ENCODE measurements at places on chromosomes 13 and 19. TPM values are rescaled to one million over a fixed set of nuclear protein-coding genes. Genes with fewer than 3 reads are reported as not detected.

GRCh38 chr13:32253911-32254399, 61.2 kb downstream of the ZAR1L start:
- DNase-seq, result no peak

DNA sequence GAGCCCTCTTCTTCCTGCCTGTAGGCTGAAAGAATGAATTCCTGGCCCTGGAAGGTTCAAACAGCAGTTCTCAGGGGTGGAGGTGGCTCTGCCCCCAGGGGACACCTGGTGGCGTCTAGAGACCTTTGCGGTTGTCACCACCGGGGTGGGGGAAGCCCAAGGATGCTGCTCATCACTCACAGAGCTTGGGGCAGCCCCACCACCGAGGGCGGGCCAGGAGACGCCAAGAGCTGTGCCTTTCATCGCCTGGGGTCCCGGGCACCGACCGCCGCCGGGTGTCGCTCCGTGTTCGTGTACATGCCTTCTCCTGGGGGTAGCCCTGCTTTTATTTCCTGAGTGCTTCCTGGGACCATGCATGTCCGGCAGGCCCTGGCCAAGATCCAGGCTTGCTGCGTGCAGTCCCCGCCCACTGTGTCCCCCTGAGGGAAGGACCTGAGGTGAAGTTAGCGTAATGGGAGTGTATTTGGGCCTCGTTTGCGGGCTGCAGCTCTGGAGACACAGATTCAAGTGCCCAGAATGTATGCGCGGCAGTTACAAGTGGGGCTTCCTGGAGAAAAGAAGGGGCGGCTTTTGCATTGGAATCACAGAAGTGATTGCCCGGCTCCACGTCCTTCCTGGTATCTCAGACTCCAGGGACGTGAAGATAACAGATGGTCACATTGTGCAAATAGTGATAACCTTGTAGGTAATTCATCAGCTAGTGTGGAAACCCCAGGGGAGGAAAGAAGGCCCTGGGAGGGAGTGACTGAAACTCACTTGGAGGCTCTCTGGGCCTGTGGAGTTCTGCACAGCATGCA, 7.8 kb downstream of the DOT1L start:
- peak; percentile 24 for DNase-seq

GRCh38 chr13:24152292-24153214, 8.0 kb upstream of the SPATA13 start:
- DNase-seq, result no peak

DNA sequence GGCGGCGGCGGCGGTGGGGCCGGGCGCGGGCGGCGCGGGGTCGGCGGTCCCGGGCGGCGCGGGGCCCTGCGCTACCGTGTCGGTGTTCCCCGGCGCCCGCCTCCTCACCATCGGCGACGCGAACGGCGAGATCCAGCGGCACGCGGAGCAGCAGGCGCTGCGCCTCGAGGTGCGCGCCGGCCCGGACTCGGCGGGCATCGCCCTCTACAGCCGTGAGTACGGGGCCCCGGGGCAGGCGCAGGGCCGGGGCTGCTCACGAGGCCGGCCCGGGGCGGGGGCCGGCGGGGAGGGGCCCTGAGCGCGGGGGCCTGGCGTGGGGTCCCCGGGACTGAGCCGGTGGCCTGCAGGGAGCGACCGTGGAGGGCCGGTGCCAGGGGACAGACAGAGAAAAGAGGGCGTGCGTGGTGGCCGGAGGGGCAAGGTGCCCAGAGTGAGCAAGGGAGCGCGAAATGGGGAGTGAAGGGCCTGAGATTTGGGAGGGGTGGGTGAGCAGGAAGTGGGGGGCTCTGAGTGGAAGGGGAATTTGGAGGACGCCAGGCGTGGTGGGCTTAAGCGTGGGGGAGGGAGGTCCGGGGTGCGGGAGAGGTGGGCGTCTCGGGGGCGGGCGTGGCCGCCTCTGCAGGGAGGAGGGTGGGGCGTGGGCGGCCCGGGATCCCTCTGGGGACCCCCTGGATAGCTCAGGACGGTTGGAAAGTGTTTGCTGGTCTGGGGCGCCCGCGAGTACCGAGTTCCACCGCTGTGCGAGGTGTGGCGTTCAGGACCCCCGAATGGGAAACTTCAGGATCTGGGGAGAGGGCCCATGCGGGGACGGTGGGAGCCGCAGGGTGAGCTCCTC, 575 bp downstream of the CARM1 start:
- no peak for DNase-seq

DNA sequence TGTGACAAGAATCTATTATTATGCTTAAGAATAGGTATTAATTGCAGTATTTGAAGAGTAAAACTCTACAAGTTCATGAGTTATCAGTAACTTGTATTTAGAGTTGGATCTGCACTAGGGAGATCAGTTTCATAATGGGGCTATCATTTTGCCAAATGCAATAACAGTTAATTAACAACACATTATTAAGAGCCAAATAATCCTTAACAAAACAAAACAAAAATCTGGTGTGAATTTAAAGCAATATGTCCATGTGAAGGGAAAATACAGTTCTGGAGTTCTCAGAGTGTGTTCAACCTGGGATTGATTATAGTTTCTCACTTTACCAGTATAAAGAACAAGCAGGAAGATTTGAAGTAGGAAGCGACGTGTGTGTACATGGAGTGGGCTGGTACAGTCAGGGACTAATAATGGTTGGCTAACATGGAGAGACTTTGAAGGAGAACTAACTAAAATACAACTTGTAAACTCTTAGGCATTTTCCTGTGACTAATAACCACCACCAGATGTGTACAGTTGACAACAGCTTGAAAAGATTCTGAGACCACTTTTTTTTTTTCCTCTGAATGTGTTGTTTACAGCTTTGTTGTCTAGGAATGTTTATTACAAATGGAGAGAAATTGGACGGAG, 58.5 kb downstream of the POSTN start:
- DNase-seq, result no peak

DNA sequence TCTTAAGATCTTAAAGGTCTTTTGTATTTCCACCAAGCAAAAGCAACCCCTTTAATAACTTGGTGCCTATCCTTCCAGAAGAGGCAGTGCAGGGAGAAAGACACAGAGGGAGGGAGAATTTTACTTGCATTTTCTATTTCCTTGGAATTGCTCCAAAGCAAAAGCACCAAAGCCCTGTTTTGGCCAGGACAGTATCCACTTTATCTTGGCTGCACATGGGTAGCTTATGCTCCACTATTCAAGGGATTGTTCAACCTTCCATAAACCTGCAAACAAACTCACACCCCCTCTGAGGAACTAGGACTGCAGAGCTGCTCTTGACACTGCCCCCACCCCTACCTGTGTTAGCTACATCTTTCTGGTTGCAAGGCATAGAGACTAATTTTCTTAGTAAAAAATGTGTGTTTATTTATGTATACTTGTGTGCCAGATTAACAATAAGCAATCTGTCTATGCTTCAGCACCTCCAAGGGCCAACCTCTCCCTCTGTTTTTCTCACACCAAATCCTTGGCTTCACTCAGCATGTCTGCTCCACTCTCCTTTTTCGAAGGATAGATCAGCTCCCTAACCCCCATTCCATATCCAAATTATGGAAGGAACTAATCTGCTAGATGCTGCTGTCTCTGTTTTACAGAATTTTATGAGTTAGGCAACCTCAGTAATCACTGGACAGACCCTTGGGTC, 68.1 kb upstream of the KLF12 start:
- no peak for DNase-seq

DNA sequence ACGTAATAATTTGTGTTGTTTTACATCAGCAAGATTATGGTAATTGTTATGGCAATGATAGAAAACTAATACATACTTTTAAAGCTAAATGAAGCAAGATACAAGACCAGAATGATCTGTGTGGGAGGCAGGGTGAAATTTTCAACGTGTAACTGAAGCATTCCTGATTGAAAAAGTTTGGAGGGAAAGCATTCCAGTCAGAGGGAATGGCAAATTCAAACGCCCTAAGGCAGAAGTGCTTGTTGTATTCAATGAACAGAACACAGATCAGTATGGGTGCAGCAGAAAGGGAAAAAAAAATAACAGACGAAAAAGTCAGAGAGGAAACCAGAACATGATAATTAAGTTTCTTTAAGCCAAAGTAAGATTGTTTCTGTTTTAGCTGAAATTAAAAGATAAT, 928.5 kb upstream of the SLITRK1 start:
- DNase-seq, result no peak

GRCh38 chr19:40688987-40689338, 1.5 kb downstream of the NUMBL start:
- no peak for DNase-seq

DNA sequence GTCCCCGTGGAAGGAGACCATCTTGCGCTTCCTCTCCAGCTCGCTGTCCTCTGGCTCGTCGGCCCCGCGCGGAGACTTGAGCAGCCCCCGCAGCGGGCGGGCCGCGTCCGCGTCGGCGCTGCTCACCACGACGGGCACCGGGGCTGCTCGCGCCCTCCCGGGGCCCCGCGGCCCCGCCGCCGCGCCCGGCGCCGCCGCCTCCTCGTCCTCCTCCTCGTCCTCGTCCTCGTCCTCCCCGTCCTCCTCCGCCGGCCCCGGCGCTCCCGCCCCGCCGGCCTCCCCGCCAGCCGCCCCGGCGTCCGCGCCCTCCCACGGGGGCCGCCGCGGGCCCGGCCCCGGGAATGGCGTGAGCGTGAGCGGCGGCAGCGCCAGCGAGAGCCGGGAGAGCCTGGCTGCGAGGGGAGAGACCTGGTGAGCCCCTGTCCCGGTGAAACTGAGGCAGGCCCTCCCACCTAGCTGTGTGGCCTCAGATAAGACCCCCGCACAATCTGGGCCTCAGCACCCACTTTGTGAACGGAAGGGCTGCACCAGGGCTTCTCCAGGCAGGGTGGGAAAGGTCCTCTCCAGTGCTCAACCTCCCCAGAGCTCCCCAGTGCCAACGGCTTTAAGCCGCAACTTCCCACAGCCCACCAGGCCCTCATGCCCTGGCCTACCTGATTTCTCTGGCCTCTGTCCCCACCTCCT, 17.8 kb downstream of the LMTK3 start:
- DNase-seq, result no peak

DNA sequence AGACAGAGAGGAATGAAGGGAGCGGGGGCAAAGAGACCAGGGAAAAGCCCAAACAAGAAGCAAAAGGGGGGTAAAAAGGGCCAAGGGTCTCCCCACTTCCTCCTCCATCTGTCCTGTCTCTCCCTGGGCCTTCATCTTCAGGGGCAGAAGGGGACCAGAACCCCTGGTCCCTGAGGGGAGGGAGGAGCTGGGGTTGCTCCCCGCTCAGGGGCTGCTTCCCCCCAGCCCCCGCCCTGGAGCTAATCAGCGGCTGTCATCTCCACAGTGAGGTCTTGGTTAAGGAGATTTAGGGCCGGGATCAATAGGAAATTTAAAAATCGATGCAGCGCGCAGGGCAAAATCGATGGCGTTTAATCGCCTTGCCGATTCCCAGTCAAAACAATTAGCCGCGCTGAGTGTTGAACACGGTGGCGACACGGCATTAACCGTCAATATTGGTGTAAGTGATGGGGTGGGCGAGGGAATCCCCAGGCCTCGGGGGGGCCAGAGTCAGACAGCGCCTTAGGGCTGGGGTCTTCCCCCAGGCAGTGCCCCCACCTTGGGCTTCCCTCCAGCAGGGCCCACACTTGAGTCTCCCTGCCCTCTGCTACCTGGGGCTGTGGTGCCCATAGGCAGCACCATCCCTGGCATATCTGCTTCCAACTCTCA, 29.5 kb upstream of the POU2F2 start:
- DNase-seq, result no peak

DNA sequence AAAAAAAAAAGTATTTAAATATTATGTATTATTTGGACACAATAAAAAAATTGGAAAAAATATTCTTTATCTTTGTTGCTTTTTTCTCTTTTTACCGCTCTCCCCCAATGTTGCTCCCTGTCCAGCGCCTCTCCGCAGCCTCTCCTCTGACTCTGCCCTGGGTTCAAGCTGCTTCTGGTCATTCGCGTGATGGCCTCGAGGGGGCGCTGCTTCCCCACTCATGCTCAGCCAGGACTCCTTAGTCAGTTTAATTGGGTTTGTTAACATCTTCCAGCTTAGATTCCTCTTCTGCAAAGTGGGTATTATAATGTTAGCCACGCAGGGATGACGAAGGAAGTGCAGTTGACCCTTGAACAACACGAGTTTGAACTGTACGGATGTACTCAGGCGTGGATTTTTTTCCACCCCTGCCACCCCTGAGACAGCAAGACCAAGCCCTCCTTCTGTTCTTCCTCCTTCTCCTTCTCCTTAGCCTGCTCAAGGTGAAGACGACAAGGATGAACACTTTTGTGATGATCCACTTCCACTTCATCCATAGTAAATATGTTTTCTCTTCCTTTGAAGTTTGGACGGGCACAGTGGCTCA, 4.9 kb upstream of the NWD1 start:
- peak; percentile 17 for DNase-seq

DNA sequence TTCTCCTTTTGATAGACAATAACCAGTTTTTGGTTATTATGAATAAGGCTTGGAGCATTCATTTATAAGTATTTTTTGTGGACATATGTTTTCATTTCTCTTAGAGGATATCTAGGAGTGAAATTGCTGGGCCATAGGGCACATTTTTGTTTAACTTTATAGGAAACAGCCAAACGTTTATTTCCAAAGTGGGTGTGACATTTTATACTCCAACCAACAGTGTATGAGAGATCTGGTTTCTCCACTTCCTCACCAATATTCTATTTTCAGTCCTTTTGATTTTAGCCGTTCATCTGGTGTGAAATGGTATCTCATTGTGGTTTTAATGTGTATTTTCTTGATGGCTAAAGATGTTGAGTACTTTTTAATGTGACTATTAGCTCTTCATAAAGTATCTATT, 21.9 kb downstream of the TDRD3 start:
- DNase-seq, result no peak

DNA sequence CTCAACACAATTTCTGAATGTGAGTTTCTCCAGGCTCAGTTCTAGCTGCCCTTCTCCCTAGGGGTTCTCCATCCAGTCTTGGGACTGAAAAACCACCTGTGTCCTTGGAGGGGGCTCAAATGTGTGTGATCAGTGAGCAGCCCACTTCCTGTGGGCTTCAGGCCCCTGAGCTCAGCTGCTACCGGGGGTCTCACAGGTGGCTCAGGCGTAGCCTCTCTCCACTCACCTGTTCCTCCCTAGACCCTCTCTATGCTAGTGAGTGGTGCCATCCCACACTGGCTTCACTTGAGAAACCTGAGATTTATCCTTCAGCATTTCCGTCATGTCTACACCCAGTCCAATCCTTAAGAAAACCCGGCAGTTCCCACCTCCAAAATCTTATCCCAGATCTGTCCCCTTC, 39.8 kb upstream of the GPI start:
- DNase-seq, result no peak

DNA sequence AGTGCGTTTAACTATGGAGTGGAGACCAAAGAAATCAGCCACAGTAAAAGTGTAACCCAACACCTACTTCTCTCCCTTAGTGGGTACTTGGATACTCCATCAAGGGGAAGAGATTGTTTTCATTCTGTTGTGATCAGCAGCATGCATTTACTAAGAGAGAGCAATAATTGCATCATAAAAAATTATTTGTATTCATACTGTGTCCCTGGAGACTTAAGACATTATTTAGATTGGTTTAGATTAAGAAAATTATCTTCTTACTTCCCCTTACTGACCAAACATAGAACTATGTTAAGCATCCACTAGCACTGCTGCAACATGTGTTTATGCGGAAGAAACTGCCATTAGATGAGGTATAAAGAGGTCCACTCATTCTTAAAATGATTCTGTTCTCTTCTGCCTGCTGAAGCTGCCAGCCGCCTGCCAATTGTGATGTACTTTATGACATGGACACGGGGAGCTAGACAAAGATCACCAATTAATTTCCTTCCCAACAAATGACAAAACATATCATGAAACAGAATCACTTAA, 738.5 kb downstream of the DIAPH3 start:
- DNase-seq, result no peak

- DNase-seq, result no peak
Measured at GRCh38 chr19:43768273-43769050, 12.3 kb downstream of the KCNN4 start.

Gene KLF1
- 3.2 TPM for total RNA-seq

Gene ZNF112
- 15.0 TPM for total RNA-seq

Gene ZBTB7A
- total RNA-seq, result 6.6 TPM

Gene IL11
- 0.20 TPM for total RNA-seq

Gene ERICH4
- not detected for total RNA-seq

Gene KCNJ14
- total RNA-seq, result 0.61 TPM

Gene ZNF426
- 28.7 TPM for total RNA-seq
